Mesothelial cell of epicardium (in vitro differentiated cells): ENCODE measurements at places on chromosomes 7 and 10. TPM values are rescaled to one million over a fixed set of nuclear protein-coding genes. Genes with fewer than 3 reads are reported as not detected.

- DNase-seq = no peak
Observed at GRCh38 chr7:14886533-14886932, 16.0 kb downstream of the DGKB start.

DNA sequence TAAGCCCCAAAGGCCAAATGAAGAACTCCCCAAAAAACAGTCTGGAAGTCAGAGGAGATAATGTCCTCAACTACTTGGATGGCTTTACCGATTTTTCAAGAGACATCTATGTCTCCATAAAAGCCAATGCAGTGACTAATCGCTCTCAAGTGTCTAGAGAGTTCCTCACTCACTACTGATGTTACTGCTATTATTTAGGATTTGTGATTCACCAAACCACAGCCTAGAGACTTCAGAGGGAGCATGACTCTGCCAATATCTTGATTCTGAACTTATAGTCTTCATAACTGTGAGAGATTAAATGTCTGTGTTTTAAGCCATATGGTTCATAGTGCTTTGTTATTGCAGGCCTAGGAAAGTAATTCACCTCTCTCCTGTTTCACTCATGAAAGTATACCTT, 160.2 kb downstream of the IPMK start:
- DNase-seq = no peak

DNA sequence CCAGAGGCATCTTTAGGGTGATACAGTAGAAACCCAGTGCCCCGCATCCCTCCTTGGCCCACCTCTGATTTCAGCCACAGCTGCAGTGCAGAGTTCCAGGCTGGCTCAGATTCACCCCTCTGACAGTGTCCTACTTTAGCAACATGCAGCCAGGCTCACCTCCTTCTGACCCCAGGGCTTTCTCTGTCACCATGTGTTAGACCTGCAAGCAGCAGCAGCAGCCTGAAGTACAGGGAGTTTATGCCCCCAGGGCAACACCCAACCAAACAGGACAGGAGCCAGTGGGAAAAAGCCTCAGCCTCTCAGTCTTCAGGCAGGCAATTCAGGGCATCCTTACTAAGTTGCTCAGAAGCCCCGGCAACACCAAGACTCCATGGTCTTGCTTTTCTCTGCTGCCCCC, 109.0 kb upstream of the PLXNA4 start:
- no peak for DNase-seq

DNA sequence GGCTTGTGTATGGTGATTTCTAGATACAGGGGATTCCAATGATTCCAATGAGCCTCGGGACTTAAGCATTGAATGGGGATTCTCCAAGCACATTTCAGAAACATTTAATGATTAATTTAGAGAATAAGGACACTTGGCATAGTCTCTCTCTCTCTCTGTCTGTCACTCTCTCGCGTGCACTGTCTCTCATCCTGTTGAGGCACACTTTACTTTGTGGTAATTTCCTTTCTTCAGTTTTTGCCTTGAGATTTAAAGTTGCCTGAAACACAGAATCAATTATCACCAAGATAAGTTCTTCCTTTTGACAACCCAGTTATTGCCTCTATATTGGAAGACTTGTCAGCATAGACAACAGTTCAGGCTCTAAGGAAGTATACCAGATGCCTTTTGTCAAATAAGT, 131.6 kb downstream of the ARID5B start:
- no peak for DNase-seq

FAM13C gene
- 6.7 to 7.3 TPM (median 6.8 TPM) in 3 replicates for total RNA-seq

SLIT1 gene
- total RNA-seq = 0.27 to 0.40 TPM (median 0.40 TPM) in 3 replicates

EBLN1 gene
- not detected in 3 replicates for total RNA-seq

DNA sequence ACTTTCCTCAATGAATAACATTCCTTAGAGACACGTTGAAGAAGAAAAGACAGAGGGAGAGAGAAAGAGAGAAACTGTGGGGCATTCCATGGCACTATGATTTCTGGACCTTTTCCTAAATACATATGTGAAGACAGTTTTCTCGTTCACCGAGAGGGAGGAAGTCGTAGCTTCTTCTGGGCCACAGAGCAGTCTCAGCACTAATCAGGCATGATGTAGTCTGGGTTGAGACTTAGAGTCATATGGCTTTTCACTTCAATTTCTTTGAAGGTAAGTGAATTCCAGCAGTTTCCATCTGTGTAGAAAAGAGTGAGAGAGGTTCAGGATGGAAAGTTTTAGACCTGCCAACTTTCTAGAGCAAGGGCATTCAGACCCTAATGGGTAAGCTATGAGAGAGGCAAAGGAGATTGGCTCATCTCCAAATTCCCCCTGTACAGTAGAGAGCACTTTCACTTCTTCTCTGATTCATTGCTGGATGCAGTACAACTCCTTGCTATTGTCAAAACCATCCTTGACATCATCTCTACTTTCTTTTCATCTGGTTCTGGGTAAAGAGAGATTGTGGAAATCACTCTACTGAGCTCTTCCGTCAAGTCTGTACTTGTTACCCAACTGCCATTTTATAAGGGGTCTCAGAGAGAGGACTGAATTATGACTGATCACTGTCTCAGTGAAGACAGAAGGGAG, 31.5 kb upstream of the OR9A4 start:
- no peak for DNase-seq

GRCh38 chr10:125846894-125847293, 23.5 kb downstream of the BCCIP start:
- no peak for DNase-seq

GRCh38 chr7:112143582-112143981, 62.6 kb downstream of the DOCK4 start:
- DNase-seq = no peak

DNA sequence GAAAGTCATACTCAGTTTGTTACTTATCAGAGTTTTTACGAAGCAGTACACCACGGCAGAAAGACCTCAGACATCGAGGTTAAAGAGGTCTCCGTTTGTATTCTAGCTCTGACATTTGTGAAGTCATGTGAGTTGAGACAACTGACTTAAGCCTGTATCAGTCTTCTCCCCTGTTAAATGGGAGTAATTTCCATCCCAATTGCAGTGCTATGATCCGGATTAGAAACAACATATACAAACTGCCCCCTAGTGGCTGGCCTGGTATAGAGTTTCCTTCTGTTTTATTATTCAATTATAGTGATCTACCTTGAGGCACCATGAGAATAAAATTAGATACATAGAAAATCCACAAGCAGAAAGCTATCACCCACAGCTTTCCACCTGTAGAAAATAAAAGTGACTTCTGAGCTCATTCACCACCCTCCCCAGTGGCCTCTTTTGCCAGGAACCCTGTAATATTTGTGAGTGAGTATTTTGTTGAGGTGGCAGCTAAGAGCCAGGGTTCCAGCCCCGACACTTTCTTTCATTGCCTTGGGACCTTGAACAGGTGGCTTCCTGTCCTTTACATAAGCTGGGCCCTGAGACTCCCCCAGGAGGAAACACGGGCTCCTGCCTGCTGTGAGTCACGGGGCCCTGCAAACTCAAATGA, 607.2 kb upstream of the MGMT start:
- DNase-seq = no peak

TAS2R41 gene
- total RNA-seq = not detected in 3 replicates

DNA sequence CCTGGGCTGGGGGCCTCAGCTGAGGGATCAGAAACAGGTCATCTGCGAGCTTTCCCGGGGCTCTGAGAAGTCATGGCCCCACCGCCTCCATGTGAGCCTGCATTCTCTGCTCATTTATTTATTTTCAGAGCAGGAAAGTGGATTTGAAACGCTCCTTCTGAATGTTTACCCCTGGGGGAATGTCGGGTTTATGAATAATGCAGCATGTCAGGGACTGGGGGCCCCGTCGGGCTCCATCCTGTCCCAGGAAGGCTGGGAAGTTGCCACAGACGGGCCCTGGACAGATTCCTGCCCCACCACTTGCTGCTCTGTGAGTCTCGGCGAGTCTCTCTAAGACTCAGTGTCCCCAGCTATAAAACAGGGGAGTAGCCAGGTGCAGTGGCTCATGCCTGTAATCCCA, 11.9 kb upstream of the GTF2IRD1 start:
- DNase-seq = no peak
